ENCODE measurements at places on chromosomes 13 and 19.

GRCh38 chr19:47417107-47417745 lies 2.1 kb downstream of the MEIS3 start:
- no peak for DNase-seq

- DNase-seq: no peak
Observed at GRCh38 chr13:67549331-67549730, 319.2 kb upstream of the PCDH9 start.

DNA sequence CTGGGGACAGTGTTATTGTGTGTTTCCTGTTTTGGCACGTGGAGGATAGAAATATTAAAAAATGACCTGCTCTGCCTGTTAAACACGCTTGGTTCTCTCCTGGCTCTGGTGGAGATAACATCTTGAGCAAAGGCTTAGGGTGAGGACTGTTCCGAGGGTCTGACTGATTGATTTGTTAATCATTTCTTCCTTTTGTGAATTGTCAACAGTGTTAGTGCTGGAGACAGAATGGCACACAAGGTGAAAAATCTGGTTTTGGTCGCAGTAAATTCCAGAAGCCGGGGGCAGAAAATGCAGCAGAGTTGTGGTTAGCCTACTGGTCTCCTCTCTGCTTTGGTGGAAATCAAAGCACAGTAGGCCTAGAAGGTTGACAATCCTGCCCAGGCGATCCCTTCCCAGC lies 163.6 kb downstream of the FGF9 start:
- no peak for DNase-seq

GRCh38 chr19:33644284-33644836 lies 22.6 kb downstream of the CHST8 start:
- no peak for DNase-seq

DNA sequence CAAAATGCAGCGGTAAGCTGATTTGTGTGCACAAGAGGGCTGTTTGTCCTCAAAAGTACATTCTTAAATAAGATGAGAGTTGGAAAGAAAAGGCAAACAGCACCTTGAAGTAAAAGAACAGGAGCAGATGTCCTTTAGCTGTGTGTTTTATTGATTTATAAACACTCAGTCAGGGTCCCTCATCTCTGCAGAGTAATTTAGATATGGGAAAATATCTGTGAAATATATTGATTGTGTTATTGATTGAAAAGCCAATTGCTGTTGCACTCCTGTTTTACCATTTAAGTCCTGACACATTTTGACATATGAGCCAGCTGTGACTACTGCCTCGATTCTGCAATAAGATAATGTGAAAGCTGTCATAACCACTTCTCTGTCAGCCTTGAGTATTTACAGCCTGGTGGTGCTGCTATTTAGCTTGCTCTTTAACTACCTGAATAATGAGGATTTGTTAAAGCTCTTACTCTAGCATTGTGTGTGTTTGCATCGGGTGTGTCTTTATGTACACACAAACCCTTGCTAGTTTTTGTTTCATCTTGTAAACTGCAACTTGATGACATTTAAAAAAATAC lies 550.1 kb downstream of the DACH1 start:
- no peak for DNase-seq

DNA sequence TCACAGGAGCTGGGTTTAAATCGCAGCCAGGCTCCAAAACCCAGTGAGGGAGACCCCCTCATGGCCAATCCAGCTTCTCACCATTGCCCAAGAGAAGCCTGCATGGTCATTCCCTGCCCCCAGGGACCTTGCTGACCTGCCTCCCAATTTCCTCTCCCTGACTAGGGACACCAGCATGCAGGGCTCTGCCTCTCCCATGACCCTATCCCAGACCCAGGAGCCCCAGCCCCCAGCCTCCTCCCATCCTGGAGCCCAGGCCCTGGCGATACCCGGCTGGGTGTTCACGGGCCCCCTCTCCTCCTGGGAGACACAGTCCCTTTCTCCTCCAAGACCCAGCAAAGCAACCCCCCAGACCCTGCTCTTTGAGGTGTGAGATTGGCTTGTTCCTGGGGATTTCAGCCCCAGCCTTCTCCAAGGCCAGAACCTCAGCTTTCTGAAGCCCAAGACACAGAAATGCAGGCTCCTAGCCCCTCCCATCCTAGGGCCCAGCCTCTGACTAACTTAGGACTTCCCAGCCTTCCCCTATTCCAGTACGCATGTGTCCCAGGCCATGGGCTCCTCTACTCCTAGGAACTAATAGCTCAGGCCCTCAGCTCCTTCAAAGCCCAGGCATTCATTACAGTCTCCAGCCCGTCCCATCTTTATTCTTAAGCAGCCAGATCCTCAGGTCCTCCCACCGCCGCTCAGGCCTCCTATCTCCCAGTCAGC lies 1.1 kb downstream of the GYS1 start:
- DNase-seq: no peak

DNA sequence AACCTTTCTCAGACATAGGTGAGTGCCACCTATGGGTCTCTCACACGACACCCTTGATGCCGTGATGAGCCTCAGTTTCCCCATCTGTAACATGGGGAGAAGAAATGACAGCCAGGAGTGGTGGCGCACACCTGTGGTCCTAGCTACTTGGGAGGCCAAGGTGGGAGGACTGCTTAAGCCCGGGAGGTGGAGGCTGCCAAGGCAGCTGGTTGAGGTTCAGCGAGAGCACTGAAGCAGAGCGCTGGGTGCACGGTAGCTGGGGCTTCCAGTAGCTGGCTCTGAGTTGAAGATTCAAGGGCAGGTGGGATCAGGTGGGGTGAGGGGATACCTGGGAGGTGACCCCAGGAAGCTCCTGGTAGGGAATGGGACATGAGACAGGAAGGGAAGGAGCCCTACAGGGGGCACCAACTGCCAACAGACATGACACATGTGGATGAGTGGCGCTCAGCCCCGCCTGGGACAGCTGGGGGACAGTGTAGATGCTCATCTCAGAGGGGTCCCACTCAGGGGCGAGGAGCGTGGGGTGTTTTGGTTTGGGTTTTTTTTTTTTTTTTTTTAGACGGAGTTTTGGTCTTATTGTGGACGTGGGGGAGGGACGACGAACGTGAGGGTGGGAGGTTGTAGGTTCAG lies 6.5 kb upstream of the SSBP4 start:
- no peak for DNase-seq

- no peak for DNase-seq
Observed at GRCh38 chr19:48301886-48302599, 23.3 kb upstream of the EMP3 start.

GRCh38 chr19:58009666-58010301 lies 7.2 kb upstream of the ZNF606 start:
- DNase-seq: peak; percentile 18

DNA sequence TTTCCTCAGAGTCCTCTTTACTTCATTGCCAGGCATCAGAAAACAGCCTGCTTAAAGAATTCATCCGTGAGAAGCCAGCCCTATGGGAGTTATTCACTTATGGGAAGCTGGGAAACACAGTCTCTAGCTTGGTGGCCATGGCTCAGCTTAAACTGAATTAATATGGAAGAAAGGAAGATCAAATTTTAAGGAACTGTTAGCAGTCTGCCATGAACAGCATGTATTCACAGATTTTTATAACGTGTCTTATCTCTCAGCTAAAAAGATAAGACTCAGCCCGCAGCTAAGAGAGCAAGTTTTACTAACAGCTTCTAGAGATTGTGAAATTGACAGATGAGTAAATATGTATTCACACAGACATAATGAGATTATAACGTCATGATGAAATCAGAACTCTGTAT lies 253.7 kb upstream of the RXFP2 start:
- DNase-seq: no peak

- DNase-seq: no peak
Observed at GRCh38 chr19:1646659-1647453, 5.6 kb downstream of the TCF3 start.

DNA sequence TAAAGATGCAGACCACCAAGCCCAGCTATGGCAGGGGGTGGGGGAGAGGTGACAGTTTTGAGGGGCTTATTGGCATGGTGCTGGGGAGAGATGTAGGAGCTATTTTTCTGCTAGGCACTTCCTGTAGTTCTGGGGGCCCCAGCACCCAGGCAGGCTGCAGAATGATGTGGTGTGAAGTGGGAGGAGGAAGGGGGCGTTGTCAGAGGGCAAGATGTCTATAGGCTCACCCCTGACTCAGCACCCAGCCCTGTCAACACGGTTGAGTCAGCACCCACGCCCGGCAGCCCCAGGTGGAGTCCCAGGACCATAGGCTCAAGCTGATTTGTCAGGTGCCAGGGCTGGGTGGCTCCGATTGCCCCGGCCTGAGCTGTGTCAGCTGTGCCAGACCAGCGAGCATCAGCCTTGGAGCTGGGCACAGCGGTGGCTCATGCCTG lies 5.8 kb downstream of the KLF2 start:
- DNase-seq: peak; percentile 86

GRCh38 chr13:20938302-20938701 lies 35.8 kb upstream of the XPO4 start:
- no peak for DNase-seq

DNA sequence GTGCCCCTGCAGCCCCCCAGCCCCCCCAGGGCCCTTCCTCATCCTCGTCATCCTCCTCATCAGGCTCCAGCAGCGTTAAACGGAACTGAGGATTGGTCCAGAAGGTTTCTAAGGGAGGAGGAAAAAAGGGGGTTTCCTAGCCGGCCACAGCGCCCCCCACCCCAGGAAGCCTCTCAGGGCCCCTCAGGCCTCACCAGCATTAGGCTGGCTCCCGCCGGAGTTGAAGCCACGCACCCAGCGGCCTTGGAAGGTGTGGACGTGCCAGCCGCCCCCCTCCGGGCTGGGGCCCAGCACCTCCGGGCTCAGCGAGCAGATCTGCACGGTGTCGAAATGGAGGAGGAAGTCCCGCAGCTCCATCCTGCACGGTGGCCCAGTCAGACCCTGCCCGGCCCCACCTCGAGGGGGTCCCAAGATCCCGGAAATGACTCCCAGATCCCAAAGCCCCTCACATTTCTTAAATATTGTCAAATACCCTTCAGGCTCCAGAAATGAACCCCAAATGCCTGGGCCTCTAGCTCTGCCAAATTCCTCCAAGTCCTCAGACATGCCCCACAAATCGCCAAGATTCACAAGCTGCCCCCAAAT lies 6.9 kb downstream of the CAPN12 start:
- DNase-seq: no peak

DNA sequence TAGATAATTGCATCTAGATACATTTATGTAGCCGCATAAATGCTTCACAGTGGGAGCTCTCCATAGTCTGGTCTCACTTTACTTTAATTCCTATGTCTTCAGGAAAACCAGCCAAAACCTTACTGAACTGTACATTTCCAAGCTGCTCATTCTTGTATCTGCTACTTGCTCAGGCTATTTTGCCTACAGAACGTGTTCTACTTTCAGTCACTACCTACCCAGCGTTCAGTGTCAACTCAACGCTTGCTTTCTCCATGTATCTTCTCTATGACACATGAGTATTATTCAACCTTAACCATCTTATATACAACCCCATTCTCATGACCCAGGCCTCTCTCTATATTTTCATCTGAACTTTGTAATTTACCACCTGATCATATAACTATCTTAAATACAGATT lies 101.9 kb downstream of the KLF12 start:
- no peak for DNase-seq

- no peak for DNase-seq
Observed at GRCh38 chr19:46976845-46977320, 42.8 kb upstream of the NPAS1 start.

GRCh38 chr19:48966541-48967345 lies 1.6 kb downstream of the FTL start:
- DNase-seq: no peak

- no peak for DNase-seq
Observed at GRCh38 chr19:13404236-13404635, 102.0 kb downstream of the CACNA1A start.

GRCh38 chr13:102839462-102839861 lies 6.4 kb upstream of the ERCC5 start:
- DNase-seq: no peak

DNA sequence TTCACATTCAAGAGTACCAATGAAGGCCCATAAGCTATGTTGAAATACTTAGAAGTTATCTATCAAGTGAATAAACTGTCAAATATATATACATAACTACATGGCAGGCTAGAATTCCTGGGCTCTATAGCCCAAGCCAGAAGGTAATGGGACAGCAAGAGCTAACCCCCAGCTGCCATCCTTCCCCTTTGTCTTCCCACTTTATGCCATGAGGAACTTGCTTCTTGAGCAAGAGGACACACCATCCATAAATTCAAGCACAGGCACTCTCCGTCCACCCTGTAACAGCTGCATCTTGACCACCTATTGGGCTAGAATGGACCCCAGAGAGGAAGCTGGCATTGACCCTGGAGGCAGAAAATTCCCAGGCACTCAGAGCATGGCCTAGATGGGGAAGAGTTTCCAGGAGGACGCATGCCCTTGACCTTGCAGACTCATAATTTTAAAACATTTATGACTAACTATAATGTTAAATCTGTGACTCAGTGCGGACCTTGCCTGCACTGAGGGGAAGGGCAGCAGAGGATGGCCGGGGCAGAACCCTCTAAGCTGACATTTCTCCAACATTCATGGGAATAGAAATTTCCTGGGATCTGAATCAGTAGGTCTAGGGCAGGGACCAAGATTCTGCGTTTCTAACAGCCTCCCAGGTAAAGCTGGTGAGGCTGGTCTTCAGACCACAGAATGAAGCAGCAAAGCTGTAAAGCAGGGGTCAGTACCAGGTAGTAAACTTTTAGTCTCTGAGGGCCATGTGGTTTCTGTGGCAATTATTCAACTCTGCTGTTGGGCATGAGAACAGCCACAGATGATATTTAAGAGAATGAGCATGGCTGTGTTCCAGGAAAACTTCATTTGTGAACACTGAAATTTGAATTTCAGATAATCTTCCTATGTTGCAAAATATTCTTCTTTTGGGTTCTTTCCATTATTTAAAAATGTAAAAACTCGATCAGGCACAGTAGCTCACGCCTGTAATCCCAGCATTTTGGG lies 71.4 kb upstream of the CLDN10 start:
- no peak for DNase-seq

GRCh38 chr19:5057860-5058259 lies 88.9 kb downstream of the KDM4B start:
- no peak for DNase-seq

GRCh38 chr19:58551123-58551497 lies 3.8 kb downstream of the CHMP2A start:
- no peak for DNase-seq

GRCh38 chr13:72990953-72991352 lies 67.9 kb upstream of the KLF5 start:
- DNase-seq: no peak

DNA sequence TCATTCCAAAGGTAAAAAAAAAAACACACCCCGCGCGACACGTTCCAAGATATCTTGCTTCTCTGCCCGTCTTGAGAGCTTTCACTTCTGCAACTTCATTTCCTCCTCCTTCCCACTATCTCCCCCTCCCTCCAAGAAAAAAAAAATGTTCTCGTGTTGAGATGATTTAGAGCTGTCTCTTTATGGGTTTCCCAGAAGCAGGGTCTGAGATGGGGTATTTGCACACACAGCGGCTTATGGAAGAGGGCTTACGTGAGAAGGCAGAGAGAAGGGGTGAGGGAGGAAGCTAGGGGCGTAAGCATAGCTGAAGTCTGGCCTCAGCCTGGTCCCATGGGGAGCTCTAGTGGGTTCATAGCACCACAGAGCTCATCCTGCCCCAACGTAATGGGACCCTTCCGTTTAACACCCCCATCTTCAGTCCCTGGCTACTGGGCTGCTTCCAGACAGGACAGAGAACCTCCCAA lies 31.3 kb upstream of the USE1 start:
- no peak for DNase-seq
